ENCODE measurements at places on chromosomes 11 and 22.

DNA sequence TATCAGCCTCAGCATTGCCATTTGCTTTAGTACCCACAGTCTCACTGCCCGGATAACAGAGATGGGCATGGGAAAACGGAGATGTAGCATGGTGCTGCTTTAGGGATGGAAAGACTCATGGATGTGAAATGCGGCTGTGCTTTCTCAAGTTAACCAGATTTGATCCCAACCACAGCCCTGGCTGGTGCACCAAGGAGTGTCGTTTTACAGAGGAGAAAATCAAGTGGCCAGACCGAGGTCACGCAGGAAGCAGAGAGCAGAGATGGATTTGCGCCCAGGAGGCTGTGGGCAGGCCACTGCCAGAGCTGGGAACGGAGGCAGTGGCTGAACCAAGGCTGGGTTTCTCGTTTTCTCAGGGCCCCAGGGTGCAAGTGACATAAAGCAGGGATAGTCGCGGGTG is 9.0 kb downstream of the MB start:
- DNase-seq: no peak

DNA sequence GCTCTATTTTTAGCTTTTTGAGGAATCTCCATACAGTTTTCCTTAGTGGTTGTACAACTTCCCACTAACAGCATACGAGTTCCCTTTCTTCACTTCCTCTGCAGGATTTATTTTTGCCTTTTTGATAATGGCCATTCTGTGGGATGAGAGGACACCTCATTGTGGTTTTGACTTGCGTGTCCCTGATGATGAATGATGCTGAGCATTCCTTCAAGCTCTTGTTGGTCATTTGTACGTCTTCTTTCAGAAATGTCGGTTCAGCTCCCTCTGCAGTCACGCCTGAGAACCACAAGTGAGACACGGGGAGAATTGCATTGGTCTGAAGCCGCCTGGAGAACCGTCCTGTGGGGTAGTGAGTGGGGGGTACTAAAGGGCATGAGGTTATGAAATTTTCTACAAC is 2.0 kb upstream of the KRTAP5-10 start:
- DNase-seq: peak; percentile 4

DNA sequence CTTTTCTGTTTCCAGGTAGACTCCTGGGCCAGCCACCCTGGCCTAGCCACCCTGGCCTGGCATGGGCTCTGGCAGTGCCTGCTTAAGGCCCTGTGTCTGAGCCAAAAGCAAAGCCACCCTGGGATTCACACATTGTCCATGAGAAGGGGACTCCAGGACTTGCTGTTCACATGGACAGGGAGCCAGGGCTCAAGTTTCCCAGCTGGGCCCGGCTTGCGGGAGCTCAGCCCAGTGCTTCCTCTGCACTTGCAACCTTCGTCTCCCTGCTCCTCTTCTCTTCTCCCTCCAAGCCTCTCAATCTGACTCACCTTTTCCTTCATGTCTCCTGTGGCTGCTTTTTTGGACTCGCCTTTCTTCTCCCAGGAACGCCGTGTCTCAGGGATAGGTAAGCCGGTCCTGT is 130.3 kb downstream of the MICAL2 start:
- no peak for DNase-seq

DNA sequence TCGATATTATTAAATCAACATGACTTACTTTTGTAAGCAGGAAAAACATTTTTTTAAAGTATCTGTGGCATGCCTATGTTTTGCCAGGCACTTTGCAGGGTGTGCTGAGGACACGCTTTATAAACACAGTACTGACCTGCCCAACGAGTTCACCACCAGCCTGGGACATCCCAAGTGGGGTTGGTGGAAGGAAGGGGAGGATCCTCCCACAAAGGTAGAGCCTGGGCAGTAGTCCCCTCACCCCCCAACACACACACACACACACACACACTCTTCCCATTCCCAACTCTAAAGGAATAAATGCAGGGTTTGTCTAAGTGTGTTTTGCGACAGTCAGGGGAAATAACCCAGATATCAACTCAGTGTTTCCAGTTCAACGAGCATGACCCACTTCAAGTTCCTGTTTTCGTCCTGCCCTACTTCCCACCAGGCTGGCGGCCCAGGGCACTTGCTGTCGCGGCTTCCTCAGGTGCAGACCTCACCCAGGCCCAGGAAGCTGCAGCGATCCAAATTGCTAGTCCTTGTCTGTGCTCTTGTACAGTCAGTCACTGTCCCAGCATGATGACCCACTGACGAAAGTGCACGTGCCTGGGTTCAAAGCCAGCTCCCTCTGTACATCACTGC is 3.1 kb downstream of the CERK start:
- no peak for DNase-seq

GRCh38 chr22:30178181-30179126 is 68.1 kb downstream of the LIF start:
- no peak for DNase-seq

DNA sequence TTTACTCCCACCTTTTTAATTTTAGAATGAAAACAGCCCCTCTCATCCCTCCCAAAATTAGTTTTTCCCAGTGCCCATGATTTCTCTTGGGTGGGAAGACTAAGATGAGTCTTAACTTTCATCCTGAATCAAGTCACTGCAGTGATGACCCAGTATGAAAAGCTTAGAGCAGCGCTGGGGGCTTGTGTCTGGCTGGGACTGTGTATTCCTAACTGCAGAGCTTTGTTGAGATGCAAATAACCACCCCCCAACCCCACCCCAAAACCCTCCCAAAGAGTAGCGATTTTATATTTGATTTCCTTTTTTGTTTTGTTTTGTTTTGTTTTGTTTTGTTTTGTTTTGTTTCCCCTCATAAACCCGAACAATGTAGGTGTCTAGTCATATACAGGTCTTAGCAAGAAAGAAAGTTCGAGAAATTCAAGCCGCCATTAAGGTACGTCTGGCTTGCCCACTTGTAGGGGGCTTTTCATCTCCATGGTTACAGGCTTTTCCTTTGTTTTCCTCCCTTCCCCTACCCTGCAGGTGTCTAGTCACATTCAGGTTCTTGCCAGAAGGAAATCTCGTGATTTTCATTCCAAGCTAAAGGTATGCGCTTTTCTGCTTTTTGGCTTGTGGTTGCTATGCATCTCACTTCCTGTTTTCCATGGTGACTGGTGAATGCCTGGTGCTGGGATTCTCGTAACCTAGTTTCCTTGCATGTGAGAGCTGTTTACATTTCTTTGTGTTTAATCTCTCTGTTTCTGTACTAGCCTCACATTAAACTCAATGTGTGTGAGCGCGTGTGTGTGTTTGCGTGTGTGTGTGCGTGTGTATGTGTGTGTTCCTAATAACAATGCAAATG is 144.6 kb upstream of the RASSF10 start:
- peak; percentile 82 for DNase-seq

- DNase-seq: no peak
Measured at GRCh38 chr11:43919852-43920597, 22.4 kb upstream of the C11orf96 start.

DNA sequence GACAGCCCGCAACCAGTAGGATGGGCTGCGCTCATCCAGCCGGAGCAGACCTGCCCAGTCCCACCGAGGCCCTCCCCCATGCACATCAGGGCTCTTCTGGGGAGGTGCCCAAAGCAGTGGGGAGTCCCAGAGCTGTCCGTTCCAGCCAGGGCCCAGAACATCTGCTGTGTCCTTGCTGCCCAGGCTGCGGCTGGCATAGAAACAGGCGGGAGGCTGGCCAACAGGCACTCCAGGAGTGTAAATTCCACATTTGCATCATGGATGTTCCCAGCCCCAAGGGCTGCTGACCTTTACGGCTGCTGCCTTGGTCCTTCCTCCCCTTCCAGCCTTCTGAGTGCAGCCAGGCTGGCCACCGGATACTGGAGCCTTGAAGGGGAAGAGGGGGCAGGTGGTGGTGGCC is 30.0 kb upstream of the SYT7 start:
- no peak for DNase-seq

DNA sequence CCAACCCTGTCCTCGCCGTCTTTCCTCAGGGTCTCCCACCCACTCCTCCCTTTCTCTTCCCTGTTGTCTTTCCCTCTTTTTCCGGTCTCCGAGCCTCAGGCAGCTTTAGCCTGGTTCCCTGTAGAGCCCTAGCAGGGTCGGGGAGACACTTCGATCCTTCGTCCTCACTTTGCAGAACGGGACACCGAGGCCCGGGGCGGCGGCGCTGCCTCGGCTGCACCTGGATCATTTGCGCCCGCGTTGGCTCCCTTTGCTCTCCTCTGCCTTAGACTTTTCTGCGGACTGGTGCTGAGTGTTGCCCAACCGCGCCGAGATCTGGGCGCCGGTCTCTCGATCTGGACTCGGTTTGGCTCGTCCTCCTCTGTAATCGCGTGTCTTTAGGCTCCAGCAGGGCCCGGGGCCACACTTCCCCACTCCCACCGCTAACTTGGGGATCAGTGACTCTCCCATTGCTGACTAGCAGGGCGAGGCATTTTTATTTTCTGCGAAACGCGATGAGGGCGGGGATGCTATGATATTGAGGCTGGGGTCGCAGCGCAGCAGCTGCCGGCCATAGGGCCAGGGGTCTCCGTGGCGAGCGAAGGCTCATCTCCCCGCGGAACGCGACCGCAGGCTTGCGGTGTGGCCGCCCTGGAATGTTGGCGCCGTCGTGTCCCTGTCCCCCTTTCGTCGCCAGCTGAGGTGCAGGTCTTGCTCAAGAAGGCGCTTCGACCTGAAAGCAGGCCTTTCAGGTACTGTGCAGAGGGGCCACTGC is 1.6 kb upstream of the E2F8 start:
- no peak for DNase-seq

GRCh38 chr11:72091292-72091691 is 10.6 kb downstream of the LRRC51 start:
- DNase-seq: no peak

- DNase-seq: no peak
Measured at GRCh38 chr11:11137339-11137738, 215.7 kb downstream of the CSNK2A3 start.

GRCh38 chr22:37282385-37282677 is at the start of gene CYTH4:
Gene CYTH4 (plus strand): TSS chr22:37282508. CDS start chr22:37282570, 62 bp downstream.
- DNase-seq: no peak

GRCh38 chr11:68925611-68926010 is 21.9 kb downstream of the IGHMBP2 start:
- no peak for DNase-seq

DNA sequence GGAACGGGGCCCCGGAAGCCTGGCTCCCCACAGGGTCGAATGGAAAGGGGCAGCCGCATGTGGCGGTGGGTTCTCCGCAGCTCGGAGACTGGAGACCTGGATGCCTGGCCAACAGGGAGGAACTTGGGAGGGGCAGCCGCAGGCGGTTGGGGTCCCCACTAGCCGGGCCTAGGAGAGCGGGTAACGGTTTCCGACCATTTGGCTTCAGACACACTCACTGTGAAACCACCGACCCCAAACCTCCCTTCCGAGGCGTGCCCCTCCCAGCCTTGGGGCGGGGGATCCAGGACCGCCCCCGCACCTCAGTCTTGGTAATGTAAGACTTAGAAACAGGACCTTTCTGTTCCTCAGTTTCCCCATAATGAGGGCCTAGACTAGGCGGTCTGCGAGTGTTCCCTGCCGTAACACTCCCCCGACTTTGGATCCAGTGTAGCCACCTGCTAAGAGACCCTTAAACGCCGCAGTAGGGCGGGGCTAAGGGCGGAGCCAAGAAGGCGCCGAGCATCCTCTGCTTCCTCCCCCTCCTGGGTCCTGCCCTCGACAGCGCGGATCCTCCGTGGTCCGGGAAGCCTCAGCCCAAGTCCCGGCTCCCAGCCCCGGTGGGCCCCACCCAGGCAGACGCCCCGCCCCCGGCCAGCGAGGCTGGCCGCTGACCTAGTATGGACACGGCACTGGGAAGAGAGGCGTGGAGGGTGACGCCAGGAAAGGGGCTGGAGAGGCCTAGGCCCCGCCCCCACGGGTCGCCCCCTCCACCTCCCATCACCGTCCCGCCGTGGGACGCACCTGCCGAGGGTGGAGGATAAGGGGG is 1.8 kb upstream of the RASGRP2 start:
- no peak for DNase-seq

DNA sequence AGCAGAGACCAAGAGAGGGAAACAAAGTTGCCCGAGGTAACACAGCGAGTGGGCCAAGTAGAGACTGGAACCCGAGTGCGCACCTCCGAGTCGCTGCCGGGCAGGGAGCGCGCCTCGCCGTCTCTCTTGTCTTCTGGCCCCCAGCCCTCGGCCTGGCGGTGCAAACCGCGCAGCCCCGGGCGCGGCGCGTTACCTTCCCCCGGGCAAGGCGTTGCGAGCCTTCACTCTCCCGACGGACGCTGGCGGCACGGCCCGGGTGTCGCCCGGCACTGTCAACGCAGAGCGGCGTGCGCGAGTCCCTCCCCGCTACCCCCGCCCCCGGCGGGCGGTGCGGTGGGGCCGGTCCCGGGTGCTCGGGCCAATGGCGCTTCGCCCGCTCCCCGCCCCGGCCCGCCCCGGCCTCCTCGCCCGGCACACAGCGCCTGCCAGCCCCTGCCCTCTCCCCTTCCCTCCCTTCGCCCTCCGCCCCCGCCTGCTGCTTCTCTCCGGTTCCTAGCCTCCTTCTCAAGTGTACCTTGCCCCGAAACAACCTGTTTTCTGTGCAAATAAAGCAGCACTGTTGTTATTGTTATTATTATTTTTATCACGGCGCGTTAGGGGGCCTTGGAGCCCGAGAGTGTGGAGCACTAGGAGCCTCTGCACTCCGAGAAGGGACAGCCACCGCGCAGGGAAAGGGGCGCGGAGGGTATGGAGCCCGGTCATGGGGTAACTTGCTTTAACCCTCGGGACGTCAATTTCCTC is at the start of gene SYTL2:
Gene SYTL2, minus strand, starts transcription at position 271 of the 741 bp plus-strand sequence. CDS start 53,416 bp downstream, outside the sequence.
- DNase-seq: no peak

DNA sequence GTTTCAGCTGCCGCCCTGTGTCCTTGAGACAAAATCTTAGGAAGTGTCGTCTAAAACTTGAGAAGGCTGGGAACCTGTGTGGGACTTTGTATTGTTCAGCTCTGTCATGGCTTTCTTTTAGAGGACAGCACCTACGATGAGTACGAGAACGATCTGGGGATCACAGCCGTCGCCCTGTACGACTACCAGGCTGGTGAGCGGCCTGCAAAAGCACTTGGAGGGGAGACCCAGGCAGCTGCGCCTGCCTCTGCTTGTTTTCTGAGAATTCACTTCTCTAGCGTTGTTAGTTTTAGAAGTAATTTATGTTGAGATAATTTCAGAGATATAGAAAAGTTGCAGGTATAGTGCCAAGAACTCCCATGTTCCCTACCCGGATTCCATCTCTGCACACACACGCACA is 35.2 kb downstream of the CTTN start:
- DNase-seq: no peak

DNA sequence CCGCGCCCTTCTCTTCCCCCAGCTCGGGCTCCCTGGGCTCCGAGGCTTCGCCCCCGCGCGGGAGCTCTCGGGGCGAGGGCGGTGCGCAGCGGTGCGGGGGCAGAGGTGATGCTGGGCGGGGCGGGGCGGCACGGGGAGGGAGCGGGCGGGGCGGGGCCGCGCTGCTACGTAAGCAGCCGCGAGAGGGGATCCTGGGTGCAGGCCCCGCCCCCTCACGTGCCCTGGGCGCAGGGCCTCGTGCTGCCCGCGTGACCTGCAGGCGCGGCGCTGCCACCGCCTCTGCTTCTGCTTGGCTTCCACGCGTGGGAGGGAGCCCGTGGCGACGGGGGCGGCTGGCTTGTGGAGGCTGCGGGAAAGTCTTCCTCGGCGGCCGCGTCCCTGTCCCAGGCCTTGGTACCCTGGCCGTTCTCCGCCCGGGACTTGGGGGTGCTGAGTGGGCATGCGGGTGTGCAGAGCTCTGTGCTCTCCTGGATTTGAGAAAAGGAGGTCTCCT is 132.6 kb upstream of the HSD17B12 start:
- DNase-seq: no peak

Data from AG04449 (cell line).